Jurkat, Clone E6-1 (cell line): ENCODE measurements at places on chromosomes 13 and 19.

DNA sequence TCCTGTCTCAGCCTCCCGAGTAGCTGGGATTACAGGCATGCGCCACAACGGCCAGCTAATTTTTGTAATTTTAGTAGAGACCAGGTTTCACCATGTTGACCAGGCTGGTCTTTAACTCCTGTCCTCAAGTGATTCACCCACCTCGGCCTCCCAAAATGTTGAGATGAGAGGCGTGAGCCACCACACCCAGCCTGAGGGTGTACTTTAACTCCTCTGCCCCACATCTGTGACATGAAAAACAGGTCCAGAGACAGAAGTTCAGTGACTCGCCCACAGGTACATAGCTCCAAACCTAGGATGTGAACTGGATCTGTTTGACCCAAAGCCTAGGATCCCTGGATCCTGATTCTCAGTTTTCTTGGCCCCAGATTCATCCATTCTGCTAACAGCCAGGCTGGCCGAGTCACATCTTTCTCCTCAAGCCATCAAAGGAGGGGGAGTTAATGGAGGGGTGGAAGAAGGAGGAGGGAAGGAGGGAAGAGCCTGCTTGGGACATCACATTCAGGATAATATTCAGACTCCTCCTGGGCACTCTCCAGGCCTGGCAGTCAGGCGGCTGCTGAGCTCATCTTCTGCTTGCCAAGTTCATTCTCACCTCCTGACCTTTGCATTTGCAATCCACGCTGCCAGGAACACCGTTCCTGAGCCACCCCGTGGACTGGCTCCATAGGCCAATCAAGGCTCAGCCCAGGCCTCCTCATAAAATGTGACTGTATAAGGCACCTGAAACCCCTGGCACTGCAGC lies 3.1 kb downstream of the SPC24 start:
- DNase-seq: no peak

GRCh38 chr13:92775658-92776057 lies 450.9 kb upstream of the GPC6 start:
- no peak for DNase-seq

GRCh38 chr19:30712431-30713337 lies 340.5 kb downstream of the ZNF536 start:
- no peak for DNase-seq

- no peak for DNase-seq
Observed at GRCh38 chr13:95671597-95671996, 5.3 kb upstream of the DNAJC3 start.

GRCh38 chr13:74280093-74280794 lies 146.0 kb upstream of the KLF12 start:
- DNase-seq: no peak

DNA sequence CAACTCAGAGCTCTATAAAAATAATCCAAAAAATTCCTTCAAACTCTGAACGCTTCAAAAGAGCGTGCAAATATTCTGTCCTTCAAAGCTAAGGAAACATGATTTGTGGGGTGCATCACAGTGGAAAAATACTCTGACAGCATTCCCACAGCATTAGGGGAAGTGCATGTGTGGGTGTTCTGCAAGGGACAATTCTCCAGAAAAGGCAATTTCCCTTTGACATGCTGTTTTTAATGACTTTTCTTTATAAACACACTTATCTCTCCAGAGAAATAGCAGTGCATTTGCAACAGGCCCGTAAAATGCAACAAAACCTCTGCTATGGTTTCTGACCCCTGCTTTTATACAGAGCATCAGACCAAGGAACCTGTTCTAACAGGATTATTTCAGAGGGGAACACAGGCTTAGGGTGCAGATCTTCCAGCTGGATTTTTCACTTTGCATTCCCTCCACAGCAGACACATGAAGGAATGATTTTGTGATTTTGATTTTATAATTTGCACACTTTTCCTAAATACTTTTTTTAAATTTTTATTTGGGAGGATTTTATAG lies 42.6 kb downstream of the KL start:
- DNase-seq: no peak

GRCh38 chr13:65302691-65303090 lies 1927.4 kb downstream of the PCDH9 start:
- DNase-seq: no peak

DNA sequence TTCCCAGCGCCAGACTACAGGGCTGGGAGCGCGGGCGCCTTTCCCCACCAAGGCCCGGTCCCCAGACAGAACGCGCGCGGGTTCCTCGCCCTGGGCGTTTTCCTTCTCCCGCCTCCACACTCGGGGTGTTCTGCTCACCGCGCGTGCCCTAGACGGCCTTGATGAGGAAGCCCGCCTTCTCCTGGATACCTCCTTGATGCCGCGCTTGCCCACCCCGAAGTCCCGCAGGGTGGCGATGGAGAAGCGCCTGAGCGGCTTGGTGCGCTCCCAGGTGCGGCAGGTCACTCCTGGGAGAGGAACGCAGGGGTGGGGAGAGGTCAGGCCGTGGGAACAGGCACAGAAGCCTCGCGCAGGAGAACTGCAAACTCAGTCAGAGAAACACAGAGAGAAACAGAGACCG lies 34.8 kb downstream of the CYP2B6 start:
- no peak for DNase-seq

DNA sequence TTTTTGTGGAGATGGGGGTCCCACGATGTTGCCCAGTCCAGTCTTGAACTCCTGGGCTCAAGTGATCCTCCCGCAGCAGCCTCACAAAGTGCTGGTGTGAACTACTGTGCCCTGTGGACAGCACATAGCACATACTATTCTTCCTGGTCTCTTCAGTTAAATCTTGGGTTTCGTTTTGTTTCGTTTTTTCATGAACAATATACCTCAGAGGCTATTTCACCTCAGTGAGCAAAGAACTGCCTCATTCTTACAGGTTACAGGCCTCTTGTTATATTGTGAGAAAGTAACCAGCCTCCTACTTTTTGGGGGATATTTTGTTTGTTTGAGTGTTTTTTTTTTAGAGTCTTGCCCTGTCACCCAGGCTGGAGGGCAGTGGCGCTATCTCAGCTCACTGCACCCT lies 1.3 kb upstream of the C3 start:
- no peak for DNase-seq

DNA sequence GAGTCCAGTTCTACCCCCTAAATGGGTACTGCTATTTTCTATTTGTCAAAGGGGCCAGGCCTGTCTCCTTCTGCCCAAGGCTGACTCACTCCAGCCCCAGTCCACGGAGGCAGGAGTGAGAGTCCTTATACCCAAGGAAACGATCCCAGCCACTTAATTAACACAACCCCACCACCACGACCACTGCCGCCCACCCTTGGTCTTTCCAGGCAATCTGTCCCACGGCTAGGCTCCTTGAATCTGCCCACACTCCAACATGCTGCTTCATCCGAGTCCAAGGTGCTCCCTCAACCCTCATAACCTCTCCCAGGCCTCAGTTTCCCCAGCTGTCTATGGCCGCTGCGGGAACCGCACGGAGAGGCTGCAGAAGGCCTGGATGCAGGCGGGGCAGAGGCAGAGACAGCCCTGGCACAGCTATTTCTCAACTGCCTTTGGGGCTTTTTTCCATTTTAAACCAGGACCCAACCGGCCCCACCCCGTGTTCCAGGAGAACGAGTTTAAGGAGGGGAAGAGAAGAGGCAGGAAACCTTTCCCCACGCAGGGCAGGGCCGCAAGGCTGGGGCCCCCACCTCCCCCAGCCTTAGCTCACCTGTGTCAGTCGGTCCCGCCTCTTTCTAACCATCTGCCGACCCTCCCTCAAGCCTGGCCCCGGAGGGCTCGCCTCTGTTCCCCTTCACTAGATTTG lies 746 bp downstream of the RAB3D start:
- DNase-seq: no peak

DNA sequence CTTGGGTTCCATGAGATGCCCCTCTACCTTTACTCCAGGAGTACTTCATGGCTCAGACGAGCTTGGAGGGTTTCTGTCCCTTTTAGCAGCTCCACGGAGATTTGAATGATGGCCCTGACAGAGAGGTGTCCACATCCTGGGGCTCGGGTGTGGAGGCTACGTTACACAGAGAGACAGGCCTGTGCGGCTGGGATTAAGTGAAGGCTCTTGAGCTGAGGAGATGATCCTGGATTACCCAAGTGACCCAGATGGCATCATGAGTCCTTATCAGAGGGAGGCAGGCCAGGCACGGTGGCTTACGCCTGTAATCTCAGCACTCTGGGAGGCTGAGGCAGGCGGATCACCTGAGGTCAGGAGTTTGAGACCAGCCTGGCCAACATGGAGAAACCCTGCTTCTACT lies 12.4 kb downstream of the DPP9 start:
- DNase-seq: no peak
